ENCODE measurements at places on chromosomes 13 and 19.

DNA sequence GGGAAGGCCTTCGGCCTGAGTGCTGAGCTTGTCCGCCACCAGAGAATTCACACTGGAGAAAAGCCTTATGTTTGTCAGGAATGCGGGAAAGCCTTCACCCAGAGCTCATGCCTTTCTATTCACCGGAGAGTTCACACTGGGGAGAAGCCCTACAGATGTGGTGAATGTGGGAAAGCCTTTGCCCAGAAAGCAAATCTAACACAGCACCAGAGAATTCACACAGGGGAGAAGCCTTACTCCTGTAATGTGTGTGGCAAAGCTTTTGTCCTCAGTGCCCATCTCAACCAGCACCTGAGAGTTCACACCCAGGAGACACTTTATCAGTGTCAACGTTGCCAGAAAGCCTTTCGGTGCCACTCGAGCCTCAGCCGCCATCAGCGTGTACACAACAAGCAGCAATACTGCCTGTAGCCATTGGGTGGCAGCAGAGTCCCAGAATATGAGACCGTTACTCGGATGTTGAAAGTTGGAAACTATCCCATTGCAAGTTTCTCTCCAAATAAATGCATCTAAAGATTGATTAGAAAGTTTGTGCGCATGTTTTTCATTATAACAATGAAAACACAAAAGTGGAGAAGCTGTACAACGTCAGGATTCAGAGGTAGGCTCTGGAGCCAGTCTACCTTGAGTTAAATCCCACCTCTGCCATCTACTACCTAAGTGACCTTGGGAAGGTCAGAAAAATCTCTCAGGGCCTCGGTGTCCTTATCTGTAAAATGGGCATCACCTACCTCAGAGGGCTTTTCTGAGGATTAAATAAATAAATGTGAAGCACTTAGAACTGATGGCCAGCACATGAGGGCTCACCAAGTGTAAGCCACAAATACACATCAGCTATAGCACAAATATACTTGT, 21.1 kb downstream of the ZNF473 start:
- DNase-seq = peak; percentile 45

DNA sequence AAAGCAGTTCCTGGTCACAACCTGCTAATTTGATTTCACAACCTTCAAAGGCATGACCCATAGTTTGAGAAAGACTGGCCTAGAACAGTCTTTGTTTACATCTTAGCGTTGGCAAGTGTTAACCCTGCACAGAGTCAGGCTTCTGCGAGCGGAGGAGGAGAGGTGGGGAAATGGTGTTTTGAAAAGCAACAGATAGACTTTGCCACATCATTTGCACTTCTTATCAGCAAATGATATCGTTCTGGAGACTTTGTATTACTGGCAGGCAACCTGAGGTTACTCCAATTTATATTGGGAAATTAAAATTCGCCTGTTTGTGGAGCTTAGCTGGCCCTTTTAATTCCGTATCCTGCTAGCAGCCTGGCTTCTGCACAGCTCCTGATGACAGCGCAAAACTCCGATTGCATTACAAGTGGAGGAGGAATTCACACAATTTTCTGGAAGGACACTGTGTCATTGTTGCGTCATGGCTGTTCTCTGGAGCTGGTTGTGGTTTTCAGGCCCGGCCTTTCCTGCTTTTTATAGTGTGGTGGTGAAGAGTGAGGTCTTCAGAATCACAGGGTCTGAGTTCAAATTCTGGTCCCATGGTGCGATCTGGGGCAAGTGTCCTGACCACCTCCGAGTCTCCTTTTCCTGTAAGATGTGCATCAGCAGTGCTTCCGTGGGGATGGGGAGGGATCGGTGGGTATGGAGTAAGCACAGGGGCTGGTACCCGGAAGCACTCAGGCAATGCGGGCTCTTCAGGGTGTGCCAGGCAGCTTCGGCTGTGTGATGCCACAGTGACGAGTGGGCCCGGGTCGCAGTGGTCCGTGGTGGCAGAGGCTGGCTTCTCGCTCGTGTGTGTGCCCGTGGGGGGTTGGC, 49.1 kb upstream of the EHD2 start:
- DNase-seq = no peak

GRCh38 chr13:108575430-108575829, 54.0 kb upstream of the MYO16 start:
- DNase-seq = no peak

DNA sequence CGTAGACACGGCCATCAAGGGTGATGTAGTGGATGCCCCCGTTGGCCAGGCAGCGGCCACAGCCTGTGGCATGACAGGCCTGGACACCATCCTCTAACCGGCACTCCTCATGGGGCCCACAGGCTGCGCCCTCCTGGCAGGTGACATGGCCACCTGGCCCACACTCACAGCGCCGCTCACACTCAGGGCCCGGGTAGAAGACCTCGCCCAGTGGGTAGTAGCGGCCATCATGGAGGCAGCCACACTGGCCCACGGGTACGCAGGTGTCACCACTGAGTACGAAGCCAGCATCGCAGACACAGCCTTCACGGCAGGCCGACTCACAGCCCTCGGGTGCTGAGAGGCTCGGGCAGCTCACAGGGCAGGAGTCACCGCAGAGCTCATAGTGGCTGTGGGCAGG, 27.2 kb upstream of the FBL start:
- no peak for DNase-seq

DNA sequence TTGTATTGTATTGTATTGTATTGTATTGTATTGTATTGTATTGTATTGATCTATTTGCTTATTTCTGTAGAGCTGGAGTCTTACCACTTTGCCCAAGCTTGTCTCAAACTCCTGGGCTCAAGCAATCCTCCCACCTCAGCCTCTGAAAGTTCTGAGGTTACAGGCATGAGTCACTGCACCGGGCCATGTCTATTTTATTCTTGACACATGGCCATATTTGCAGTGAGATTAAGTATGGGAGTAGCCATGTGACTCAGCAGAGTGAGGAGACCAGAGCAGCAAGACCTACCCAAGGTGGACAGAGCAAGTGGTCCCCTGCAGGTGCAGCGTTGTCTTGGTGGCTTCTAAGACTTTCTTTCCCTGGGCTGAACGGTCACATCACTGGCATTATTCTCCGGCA, 49.1 kb upstream of the UBAC2 start:
- no peak for DNase-seq

DNA sequence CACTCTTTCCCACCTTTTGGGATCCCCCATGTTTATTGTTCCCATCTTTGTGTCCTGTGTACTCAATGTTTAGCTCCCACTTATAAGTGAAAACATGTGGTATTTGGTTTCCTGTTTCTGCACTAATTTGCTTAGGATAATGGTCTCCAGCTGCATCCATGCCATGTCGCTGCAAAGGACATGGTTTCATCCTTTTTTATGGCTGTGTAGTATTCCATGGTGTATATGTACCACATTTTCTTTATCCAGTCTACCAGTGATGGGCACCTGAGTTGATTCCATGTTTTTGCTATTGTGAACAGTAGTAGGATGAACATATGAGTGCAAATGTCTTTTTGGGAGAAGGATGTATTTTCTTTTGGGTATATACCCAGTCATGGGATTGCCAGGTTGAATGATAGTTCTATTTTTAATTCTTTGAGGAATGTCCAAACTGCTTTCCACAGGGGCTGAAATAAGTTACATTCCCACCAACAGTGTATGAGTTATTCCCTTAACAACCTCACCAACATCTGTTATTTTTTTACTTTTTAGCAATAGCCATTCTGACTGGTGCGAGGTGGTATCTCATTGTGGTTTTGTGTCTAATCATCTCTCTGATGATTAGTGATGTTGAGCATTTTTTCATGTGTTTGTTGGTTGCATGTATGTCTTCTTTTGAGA, 55.7 kb upstream of the MEDAG start:
- DNase-seq = no peak

DNA sequence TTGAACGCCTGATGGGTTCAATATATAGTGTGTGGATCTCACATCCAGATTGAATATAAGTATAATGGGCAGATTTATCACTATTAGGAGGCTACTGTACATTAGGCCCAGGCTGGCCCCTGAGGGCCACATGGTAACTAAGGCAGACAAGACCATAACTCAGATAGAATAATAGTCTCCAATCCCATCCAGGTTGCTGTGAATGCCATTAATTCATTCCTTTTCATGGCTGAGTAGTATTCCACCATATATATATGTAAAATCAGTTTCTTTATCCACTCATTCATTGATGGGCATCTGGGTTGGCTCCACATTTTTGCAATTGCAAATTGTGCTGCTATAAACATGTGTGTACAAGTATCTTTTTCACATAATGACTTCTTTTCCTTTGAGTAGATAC, 8.1 kb upstream of the PMIS2 start:
- DNase-seq = no peak

- DNase-seq = no peak
Measured at GRCh38 chr13:22265563-22265962, 594.7 kb downstream of the FGF9 start.

DNA sequence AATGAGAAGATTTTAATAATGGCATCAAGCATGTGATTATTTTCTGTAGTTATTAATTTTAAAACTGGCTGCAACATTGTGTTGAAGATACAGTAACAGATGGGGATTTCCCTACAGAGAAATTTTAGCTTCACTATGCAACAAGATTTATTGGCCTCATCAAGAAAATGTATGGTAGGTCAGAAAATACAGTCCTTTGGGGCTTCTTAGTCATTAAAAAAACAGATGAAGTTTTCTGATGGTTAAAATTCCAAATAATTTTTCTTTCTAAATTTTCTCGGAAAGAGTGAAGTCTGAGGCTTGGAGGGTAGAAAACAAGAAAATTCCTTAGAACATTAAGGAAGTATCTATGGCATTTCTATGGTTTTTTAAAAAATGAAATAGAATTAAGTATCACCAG, 1790.8 kb upstream of the PCDH20 start:
- no peak for DNase-seq

DNA sequence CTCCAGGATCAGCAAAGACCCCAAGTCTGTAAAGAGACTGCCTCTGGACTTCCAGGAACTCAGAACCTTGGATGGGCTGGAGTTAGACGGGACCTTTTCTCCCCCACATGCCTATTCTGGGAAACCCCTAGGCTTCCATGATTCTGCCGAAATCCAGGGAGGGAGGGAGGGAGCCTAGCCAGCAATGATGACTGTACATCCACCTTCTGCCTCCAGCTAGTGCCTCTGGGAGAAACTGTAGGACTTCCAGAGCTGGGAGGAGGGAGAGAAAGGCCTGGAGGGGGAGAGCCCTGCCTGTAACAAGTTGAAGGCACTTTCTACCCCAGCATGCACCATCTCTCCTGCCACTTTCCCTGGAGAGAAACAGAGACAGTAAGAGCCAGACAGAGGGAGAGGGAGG, 6.0 kb upstream of the HAS1 start:
- DNase-seq = no peak

- DNase-seq = no peak
Measured at GRCh38 chr13:49811527-49811908, 19.0 kb upstream of the KPNA3 start.

- DNase-seq = no peak
Measured at GRCh38 chr13:73940098-73940497, 194.1 kb downstream of the KLF12 start.

GRCh38 chr19:38851622-38852230, 1.9 kb upstream of the HNRNPL start:
- DNase-seq = peak; percentile 85

GRCh38 chr13:74662905-74663304, 528.7 kb upstream of the KLF12 start:
- DNase-seq = no peak

DNA sequence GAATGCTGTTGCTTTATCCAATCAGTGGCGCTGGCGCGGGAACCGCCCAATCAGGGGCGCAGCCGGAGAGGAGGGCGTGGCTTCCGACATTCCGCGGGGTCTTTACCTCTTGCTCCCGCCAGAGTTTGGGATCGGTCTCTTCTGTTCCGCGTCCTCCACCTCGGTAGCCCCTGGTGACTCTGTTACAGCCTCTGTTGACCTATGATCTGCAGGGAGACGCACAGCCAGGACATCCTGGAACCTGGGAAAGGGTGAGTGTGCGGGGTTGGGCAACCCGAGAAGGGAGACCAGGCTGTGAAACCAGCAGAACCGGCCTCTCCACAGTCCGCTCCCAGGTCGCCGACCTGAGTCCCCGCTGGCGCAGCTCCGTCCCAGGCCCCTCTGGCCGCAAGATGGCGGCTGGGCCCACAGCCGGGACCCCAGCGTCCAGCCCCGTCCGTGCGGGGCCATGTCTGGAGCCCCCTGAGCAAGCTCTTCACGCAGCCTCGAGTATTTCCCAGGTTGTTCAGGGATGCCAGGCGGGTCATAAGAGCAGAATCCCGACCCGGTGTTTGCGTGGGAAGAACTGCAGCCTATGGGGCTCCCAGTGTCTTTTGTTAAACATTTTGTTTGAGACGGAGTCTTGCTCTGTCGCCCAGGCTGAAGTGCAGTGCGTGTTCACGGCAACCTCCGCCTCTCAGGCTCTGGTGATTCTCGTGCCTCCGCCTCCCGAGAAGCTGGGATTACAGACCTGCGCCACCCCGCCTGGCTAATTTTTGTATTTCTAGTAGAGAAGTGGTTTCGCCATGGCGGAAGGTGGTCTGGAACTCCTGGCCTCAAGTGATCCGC, 4.4 kb upstream of the ZNF681 start:
- peak; percentile 89 for DNase-seq

GRCh38 chr13:20553311-20553710, 13.6 kb upstream of the IFT88 start:
- DNase-seq = no peak

DNA sequence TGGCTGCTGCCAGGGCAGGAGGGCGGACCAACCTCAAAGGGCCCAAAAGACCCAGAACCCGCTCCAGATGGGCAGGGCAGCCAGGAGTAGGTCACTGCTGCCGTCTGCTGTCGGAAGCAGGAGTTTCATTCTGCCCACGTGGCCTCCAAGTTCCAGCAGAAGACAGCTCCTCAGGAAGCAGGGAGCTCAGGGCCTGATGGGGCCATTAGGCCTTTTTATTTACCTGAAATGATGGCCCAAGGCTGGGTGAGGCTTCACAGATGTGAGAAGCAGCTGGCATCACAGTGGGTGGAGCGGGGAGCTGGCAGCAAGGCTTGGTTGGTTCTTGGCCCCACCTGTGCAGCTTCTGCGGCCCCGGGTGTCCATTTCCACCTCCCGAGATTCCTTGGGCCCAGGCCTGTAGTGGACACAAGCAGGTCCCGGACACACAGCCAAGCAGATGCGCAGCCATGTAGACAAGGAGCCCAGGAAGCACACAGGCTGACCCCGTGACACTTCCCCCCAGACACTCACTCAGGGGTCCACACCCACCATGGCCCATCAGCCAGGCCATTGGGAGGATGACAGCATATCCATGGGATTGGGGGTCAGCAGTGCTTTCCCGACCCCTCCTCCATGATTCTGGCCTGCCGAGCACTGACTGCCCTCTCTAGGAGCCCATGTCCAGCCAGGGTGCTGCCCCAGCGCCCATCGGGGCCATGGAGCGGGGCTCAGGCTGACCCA, 26.4 kb downstream of the C13orf46 start:
- DNase-seq = no peak

DNA sequence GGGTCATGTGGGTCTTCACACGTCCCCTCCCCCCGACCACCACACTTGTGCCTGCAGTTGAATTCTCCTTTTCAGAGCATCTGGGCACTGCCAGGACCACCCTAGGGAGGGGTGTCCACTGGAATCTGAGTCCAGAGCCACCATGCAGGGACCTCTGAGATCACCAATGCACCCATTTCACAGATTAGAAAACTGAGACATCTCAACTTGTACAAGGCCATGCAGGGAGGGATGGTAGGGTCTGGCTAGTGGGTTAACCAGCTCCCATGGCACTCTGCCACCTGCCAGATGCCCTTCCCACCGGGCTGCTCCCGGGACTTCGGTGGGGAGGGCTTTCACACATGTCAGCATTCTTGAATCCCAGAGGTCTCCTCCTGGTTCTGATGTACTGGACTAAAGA, 44.3 kb upstream of the C19orf12 start:
- DNase-seq = no peak

- no peak for DNase-seq
Measured at GRCh38 chr19:48958006-48958405, 3.3 kb downstream of the BAX start.
